ENCODE measurements at places on chromosomes 4 and X. TPM values are rescaled to one million over a fixed set of nuclear protein-coding genes. Genes with fewer than 3 reads are reported as not detected.

DNA sequence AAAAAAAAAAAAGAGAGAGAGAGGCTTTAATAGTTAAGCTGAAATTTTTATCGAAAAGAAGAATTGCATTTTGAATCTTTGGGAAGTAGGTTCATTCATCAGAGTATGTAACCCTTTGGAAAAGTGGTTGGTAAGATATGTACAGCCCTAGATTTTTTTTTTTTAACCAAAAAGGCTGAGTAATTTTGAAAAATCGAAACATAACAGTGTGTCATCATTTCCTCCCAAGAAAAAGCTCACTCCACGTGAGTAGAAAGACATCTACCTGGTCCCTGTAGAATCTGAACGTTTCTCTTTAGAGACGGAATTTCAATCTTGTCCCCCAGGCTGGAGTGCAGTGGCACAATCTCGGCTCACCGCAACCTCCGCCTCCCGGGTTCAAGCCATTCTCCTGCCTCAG lies 16.2 kb downstream of the SHOX start:
- H3K4me1 ChIP-seq: peaks cover 1% of the 10 kb centered on the region
- H3K27me3 ChIP-seq: no peaks in the 10 kb centered on the region
- no peak overlapping the region for H3K4me3 ChIP-seq
- H3K36me3 ChIP-seq: no peaks in the 10 kb centered on the region
- DNase-seq: no peak

DNA sequence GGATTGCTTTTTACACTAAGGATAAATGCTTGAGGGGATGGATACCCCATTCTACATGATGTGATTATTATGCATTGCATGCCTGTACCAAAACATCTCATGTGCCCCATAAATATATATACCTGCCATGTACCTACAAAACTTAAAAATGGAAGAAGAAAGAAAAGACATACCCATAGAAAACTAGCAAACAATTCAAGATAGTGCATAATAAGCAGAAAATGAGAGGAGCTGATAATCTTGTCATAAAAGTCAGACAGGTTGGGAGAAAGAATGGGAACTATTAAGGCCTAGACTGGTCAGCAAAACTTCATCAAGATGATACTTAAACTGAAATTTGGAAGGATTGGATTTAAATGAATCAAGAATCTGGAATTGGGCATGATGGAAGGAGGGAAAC lies 21.6 kb upstream of the MAGEB17 start:
- no peak for DNase-seq
- no peaks in the 10 kb centered on the region for H3K36me3 ChIP-seq
- peaks cover 15% of the 10 kb centered on the region for H3K27me3 ChIP-seq
- no peaks in the 10 kb centered on the region for H3K4me1 ChIP-seq

CTAG2 gene
- not detected for polyA plus RNA-seq

RPS6KA6 gene
- not detected for polyA plus RNA-seq

GRCh38 chr4:159273841-159274240 lies 171.0 kb downstream of the RAPGEF2 start:
- H3K4me3 ChIP-seq: no peak overlapping the region
- peaks cover 2% of the 10 kb centered on the region for H3K4me1 ChIP-seq
- peaks cover under 1% of the 10 kb centered on the region for H3K36me3 ChIP-seq

GRCh38 chr4:121336706-121337105 lies 44.1 kb downstream of the QRFPR start:
- peaks cover 8% of the 10 kb centered on the region for H3K27me3 ChIP-seq
- no peak overlapping the region for H3K4me3 ChIP-seq
- no peak overlapping the region for H3K27ac ChIP-seq
- no peaks in the 10 kb centered on the region for H3K4me1 ChIP-seq
- no peak for DNase-seq

- DNase-seq: no peak
- H3K27ac ChIP-seq: no peak overlapping the region
- no peak overlapping the region for H3K4me3 ChIP-seq
- no peaks in the 10 kb centered on the region for H3K36me3 ChIP-seq
- peaks cover 15% of the 10 kb centered on the region for H3K4me1 ChIP-seq
Observed at GRCh38 chr4:38170338-38171169, 210.4 kb downstream of the PTTG2 start.

- H3K27me3 ChIP-seq: no peaks in the 10 kb centered on the region
- no peaks in the 10 kb centered on the region for H3K4me1 ChIP-seq
- no peak for DNase-seq
- H3K36me3 ChIP-seq: peaks cover 7% of the 10 kb centered on the region
- H3K27ac ChIP-seq: peak overlapping the region; percentile 35
Observed at GRCh38 chr4:15479089-15479912, 9.6 kb downstream of the CC2D2A start.

GRCh38 chrX:8730812-8731558 lies 952 bp downstream of the ANOS1 start:
- peaks cover 19% of the 10 kb centered on the region for H3K27me3 ChIP-seq
- H3K4me1 ChIP-seq: no peaks in the 10 kb centered on the region
- H3K4me3 ChIP-seq: peak overlapping the region; percentile 54
- DNase-seq: no peak
- H3K36me3 ChIP-seq: no peaks in the 10 kb centered on the region

- no peaks in the 10 kb centered on the region for H3K27me3 ChIP-seq
- no peak overlapping the region for H3K4me3 ChIP-seq
- H3K36me3 ChIP-seq: no peaks in the 10 kb centered on the region
- H3K4me1 ChIP-seq: no peaks in the 10 kb centered on the region
- no peak overlapping the region for H3K27ac ChIP-seq
Observed at GRCh38 chr4:43316813-43317212, 424.3 kb downstream of the GRXCR1 start.

USP17L13 gene
- not detected for polyA plus RNA-seq

DNA sequence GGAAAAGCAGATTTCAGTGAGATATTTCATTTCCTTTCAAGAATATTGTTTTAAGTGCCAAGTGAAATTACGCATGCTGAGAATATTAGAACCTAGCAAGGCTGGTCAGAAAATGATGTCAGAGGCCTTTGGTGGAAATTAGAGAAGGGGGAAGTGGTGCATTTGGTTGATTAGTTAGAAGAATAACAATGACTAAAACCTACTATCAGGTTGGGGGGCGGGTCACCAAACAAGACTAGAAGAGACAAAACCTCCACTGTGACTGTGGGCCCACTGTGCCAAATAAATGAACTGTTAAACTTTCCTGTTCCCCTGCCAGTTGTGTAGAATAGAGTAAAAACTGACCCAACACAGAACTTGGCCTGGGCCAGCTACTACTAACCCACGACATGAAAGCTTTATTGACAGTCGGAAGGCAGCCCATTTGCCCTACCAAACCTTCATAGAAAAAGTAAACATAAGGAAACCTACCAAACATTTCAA lies 2.9 kb downstream of the RAPGEF2 start:
- no peak overlapping the region for H3K27ac ChIP-seq
- no peak overlapping the region for H3K4me3 ChIP-seq
- DNase-seq: no peak

NEXMIF gene
- 0.97 TPM for polyA plus RNA-seq

DNA sequence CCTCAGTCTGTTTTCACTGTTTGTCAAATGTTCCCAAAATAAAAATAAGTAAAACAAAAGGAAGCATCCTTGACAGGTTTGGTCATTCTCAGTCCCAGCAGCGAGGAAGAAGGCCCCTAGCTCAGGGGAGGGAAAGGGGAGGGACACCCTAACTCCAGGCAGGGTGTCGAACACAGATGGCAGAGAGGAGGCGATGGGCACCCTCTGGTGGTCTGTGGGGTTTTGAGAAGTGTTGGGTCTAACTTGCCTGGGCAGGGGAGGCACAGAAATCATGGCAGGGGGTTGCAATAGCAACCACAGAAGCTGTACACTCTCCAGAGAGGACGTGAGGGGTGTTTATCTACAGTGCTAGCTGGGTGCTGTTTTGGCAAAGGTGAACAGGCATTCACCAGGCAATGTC lies 229.8 kb upstream of the SFRP2 start:
- H3K27ac ChIP-seq: no peak overlapping the region
- no peak overlapping the region for H3K4me3 ChIP-seq
- H3K36me3 ChIP-seq: no peaks in the 10 kb centered on the region
- H3K27me3 ChIP-seq: peaks cover 11% of the 10 kb centered on the region
- no peak for DNase-seq

DNA sequence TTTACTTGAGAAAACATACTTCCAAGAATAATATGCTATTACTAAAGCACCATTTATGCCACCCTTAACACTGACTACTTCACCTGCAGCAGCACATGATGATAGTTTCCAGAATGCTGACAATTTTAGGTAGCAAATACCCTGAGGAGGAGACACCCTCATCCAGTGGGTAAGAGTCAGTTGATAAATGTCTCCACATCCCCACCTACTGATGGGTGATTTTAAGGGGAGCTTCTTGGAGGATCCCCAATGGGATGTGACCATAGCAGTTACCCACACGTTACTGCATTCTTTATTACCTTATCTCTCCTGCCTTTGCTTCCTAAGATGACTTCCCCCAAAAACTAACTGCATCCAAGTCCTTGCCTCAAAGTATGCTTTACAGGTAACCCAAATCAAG lies 131.2 kb upstream of the SMARCAD1 start:
- H3K4me1 ChIP-seq: no peaks in the 10 kb centered on the region
- H3K36me3 ChIP-seq: no peaks in the 10 kb centered on the region
- no peak overlapping the region for H3K4me3 ChIP-seq
- no peak for DNase-seq
- H3K27ac ChIP-seq: no peak overlapping the region

DNA sequence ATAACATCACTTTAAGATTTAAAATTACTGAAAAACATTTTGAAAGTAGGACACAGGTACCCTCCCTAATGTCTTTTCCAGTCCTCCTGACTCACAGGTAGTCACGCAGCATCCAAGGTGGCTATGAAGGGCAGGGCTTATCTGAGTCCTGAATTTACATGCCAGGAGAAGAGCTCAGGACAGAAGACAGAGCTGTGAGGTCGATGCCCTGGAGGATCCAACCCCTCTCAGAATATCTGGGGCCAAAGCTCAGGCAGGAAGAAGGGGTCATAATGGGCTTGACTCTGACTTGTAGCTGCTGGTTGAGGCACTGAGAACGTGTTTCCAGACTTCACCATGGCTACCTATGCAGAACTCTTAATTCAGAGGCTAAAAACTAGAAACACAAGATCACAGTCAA lies 177.5 kb downstream of the AASDH start:
- H3K27me3 ChIP-seq: peaks cover 5% of the 10 kb centered on the region
- no peak overlapping the region for H3K27ac ChIP-seq
- peaks cover 9% of the 10 kb centered on the region for H3K36me3 ChIP-seq

DNA sequence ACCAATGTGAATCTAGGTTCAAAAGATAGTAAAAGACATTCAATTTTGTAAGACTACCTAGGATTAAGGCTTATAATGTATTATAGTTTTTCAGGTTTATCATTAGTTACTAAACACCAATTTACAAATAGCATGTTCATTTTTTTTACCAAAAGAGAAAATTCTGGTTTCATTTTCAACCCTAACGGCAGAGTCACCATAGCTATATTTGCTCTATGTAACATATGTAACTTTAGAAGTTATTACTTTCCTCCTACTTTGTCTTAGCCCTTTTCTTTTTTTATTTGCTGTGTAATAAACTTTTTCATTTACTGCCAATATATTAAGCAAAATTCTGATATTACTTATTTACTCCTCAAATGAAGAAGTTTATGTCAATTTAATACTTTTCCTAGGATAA lies 639.6 kb downstream of the ARAP2 start:
- no peak for DNase-seq
- H3K4me3 ChIP-seq: no peak overlapping the region
- no peaks in the 10 kb centered on the region for H3K27me3 ChIP-seq
- no peaks in the 10 kb centered on the region for H3K36me3 ChIP-seq
- no peaks in the 10 kb centered on the region for H3K4me1 ChIP-seq

SPARCL1 gene
- not detected for polyA plus RNA-seq

- H3K36me3 ChIP-seq: no peaks in the 10 kb centered on the region
- H3K4me3 ChIP-seq: no peak overlapping the region
- H3K27ac ChIP-seq: no peak overlapping the region
- no peaks in the 10 kb centered on the region for H3K27me3 ChIP-seq
Observed at GRCh38 chr4:153156263-153156662, 48.0 kb upstream of the TRIM2 start.

CXorf51B gene
- not detected for polyA plus RNA-seq

CLDN34 gene
- not detected for polyA plus RNA-seq

CYLC1 gene
- not detected for polyA plus RNA-seq

DNA sequence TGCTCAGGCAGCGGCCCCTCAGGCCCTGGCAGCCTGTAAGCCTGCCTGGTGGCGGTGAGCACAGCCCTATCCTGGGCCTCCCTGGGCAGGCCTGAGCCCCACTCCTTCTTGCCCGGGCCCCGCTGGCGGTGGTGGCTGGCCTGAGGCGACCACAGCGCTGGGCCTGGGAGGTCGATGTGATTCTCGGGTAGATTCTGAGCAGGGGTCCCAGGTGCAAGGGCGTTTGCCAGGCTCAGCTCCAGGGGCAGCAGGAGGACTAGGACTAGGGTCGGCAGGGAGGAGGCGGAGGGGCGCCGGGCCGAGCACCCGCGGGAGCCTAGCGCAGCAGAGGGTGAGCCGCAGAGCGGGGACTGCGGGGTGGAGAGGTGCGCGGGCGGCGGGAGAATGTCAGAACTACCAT lies 17.0 kb downstream of the FAM9A start:
- no peak overlapping the region for H3K4me3 ChIP-seq
- no peak for DNase-seq
- H3K27ac ChIP-seq: no peak overlapping the region
- peaks cover 1% of the 10 kb centered on the region for H3K4me1 ChIP-seq
- H3K27me3 ChIP-seq: no peaks in the 10 kb centered on the region

- H3K36me3 ChIP-seq: no peaks in the 10 kb centered on the region
- peaks cover 9% of the 10 kb centered on the region for H3K27me3 ChIP-seq
- no peak for DNase-seq
- H3K4me1 ChIP-seq: no peaks in the 10 kb centered on the region
- H3K4me3 ChIP-seq: no peak overlapping the region
Observed at GRCh38 chr4:124790471-124790870, 77.9 kb upstream of the ANKRD50 start.

NRK gene
- not detected for polyA plus RNA-seq

ENPP6 gene
- polyA plus RNA-seq: not detected

SLC16A2 gene
- polyA plus RNA-seq: 0.56 TPM

GRCh38 chr4:92199135-92199534 lies 104.6 kb upstream of the GRID2 start:
- H3K4me1 ChIP-seq: no peaks in the 10 kb centered on the region
- no peak overlapping the region for H3K27ac ChIP-seq
- DNase-seq: no peak
- no peaks in the 10 kb centered on the region for H3K36me3 ChIP-seq
- H3K4me3 ChIP-seq: no peak overlapping the region

DNA sequence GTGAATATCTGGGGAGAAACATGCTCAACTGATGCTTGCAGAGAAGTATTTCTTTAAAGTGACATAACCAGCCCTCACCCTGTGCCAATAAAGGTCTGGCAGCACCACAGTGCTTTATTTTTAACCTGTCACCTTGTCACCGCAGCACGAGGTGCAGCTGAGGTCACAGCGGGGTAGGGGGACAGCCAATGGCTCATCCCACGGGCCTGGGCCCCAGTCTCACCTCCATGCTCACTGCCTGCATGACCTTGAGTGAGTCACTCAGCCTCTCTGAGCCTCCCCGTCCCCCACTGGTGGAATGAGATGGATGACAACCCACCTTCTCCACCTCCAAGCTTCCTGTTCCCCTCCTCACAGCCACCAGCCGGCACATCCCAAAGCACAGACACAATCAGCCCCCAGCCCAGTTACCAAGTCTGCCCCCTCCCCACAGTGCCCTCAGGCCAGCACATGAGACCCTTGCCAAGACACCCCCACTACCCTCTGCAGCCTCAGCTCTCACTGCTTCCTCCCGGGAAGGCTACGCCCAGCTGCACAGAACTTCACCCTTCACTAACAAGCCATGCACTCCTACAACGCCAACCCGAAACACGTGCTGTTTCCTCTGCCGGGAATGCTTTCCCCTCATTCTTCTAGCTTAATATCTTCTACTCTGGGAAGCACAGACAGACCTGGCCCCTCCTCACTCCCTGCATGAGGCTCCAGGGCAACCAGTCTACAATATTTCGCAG lies 24.9 kb upstream of the MAN2B2 start:
- no peak for DNase-seq
- H3K27ac ChIP-seq: no peak overlapping the region
- H3K27me3 ChIP-seq: peaks cover 14% of the 10 kb centered on the region
- H3K36me3 ChIP-seq: no peaks in the 10 kb centered on the region
